ENCODE measurements at places on chromosomes 1 and 21.

DNA sequence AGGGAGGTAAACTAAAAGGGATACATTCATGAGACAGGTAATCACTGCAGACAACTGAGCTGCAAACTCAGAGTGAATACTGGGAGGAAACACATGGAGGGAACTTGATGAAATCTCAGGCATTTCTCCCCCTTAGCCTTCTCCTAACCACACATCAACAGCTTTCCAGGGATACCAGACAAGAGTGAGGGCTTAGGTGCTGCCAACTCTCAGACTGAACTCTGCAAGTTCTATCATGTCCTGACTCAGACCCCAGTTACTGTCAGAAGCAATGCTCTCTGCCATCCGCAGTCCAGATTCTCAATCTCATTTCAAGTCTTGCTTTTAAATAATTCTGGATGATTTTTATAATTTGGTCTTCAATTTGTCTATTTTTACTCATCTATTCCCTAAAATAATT lies 267.3 kb downstream of the LTN1 start:
- no peak for DNase-seq

- DNase-seq: no peak
Measured at GRCh38 chr1:24105368-24106160, 6.4 kb downstream of the MYOM3 start.

- no peak for DNase-seq
Measured at GRCh38 chr1:206430031-206430983, 40.0 kb upstream of the IKBKE start.

DNA sequence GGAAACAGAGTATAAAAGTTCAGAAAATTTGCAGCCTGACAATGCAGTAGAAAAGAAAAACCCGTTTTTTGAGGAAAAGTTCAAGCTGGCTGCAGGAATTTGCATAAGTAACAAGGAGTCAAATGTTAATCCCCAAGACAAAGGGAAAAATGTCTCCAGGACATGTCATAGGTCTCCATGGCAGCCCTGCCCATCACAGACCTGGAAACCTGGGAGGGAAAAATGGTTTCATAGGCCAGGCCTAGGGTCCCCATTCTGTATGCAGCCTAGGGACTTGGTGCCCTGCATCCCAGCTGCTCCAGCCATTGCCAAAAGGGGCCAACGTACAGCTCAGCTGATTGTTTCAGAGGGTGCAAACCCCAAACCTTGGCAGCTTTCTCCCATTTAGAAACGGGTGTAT lies 3.6 kb upstream of the KCNT2 start:
- no peak for DNase-seq

GRCh38 chr1:154963643-154964042 lies 2.1 kb upstream of the PYGO2 start:
- DNase-seq: no peak

GRCh38 chr1:5555853-5556252 lies 436.4 kb downstream of the NPHP4 start:
- no peak for DNase-seq

GRCh38 chr21:20617130-20617529 lies 381.1 kb upstream of the NCAM2 start:
- no peak for DNase-seq

- no peak for DNase-seq
Measured at GRCh38 chr1:200980873-200981272, 42.6 kb downstream of the KIF21B start.

DNA sequence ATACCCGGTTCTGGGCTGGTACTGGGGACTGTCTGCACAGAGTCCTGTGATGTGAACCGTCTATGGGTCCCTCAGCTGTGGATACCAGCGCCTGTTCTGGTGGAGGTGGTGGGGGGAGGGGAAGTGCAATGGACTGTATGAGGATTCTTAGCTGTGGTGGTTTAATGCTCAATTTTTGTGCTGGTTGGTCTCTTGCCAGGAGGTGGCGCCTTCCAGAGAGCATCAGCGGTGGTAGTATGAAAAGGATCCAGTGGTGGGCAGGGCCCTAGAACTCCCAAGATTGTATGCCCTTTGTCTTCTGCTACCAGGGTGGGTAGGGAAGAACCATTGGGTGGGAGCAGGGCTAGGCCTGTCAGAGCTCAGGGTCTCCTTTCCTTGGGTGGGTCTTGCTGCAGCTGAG lies 89.4 kb upstream of the B3GALT2 start:
- no peak for DNase-seq

GRCh38 chr1:213127074-213127473 lies 76.0 kb downstream of the RPS6KC1 start:
- DNase-seq: no peak

GRCh38 chr1:97919585-97920261 lies 1.1 kb downstream of the DPYD start:
- DNase-seq: no peak

Measured in urothelium cell line (cell line).